NCI-H1417 (cell line): ENCODE measurements at places on chromosomes 5 and 9.

GRCh38 chr9:79312686-79313421 lies 258.9 kb upstream of the TLE4 start:
- DNase-seq: no peak

GRCh38 chr5:52825826-52826225 lies 38.1 kb downstream of the ITGA1 start:
- no peak for DNase-seq

DNA sequence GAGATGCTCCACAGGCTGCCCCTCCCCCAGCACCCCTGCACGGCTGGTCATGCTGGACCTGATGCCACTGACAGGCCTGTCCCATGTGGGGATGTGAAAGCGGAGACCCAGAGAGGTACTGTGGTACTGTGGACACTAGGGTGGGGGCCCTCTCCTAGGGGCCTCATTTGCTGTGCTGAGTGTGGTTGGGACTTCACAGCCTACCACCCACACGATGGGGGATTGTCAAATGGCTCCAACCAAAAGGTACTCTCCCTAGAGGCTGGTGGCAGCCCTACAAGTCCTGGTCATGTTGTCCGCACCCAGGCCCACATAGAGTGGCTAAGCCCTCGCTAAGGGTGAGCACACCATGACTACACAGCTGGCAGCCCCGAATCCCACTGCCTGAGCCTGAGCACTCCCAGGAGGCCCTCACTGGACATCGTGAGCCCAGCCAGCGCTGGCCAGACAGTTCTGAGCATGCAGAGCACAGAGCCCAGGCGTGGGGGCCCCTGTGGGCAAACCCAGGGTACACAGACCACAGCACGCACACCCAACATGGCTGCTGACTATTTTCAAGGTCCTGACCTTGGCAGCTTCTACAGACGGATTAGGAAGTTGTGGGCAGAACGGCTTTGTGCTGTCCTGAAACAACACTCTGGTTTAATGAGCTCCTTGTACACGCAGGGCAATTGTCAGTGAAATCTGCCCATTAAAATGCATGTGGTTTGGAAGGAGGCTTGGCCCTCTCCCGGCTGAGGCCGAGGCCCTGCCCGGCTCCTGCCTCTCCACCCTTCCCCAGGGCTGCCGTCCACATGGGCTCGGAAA lies 214.1 kb downstream of the HSPA4 start:
- no peak for DNase-seq

- DNase-seq: peak; percentile 46
These were observed 1.1 kb downstream of the VLDLR start for GRCh38 chr9:2622461-2623287.

- DNase-seq: peak; percentile 12
These were observed 252.1 kb downstream of the SMARCA2 start for GRCh38 chr9:2267181-2267745.

DNA sequence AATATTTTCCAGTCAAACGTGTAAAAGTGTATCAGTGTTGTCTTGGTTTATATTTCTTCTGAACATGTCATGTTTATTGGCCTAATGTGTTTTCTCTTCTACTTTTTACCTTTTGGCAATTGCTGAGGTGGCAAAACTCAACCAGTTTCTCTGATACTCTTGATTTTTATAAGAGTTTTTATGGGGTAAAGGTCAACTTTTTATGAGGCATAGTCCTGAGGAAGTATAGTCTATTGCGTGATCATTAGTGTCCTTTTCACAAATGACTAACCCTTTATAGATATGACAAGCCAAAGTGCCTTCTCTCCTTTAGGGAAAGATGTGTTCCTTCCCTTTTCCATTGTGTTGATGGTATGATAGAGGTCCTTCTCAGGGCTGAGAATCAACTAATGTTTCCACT lies 32.9 kb downstream of the OCLN start:
- DNase-seq: no peak

DNA sequence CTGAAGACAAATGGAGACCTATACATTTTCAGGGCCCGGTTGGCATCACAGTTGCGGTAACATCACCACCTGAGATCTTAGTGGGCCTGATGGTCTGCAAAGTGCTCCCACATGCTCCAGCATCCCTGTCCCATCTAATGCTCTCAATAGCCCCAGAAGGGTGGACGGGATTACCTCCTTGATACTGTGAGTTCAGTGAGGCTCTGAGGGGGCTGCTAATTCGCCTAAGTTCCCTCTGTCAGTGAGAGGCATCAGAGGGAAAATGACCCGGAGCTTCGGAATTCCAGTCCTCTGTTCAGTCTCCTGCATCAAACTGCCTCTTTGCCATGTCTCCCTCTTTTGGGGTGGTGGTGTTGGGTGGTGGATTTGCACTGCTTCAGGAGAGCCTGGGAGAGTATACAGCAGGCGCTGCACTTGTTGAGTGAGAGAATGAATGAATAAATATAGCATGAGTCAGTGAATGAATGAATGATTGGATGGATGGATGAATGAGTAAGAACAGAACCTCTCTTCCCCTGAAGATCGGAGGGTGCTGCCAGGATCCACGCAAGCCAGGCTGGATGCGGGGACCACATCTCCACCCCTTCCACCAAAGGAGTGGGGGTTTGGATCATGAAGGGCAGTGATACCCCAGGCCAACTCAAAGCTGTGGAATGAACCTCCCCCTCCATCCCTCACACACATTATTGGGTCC lies 141.0 kb downstream of the GABBR2 start:
- DNase-seq: no peak

- DNase-seq: no peak
These were observed 93.5 kb upstream of the NR3C1 start for GRCh38 chr5:143496943-143497342.

GRCh38 chr5:115335301-115335700 lies 38.8 kb upstream of the CCDC112 start:
- DNase-seq: no peak

GRCh38 chr9:126117631-126118030 lies 209.0 kb upstream of the MVB12B start:
- DNase-seq: no peak

DNA sequence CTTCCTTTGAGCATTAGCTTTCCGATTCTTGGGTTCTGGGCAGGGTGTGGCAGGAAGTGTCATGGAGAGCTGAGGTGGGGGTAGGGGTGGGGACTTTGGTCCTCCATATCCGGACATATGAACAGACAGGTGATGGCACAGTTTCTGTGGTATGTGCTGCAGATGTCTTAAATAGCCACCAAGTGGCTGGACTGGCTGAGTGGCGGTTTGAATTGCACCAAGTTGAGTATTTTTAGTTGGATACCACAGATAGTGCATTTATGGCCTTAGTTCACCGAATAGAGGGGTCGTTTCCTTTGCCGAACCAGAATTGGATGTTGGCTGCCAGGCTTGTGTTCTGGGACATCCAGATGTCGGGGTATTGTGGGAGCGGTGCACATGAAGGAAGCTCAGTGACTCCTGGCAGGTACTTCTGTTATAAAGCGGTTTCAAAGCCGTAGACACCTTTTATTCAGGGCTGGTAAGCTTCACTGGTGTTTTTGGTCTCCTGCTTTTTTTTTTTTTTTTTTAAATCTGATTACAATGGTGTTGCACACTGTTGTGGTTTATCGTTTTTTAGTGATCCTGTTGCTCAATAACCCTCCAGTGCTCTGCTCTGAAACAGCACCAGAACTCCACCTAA lies 15.1 kb upstream of the TNFAIP8 start:
- DNase-seq: no peak

- no peak for DNase-seq
These were observed 147.9 kb downstream of the PLPPR1 start for GRCh38 chr9:101176384-101176783.

DNA sequence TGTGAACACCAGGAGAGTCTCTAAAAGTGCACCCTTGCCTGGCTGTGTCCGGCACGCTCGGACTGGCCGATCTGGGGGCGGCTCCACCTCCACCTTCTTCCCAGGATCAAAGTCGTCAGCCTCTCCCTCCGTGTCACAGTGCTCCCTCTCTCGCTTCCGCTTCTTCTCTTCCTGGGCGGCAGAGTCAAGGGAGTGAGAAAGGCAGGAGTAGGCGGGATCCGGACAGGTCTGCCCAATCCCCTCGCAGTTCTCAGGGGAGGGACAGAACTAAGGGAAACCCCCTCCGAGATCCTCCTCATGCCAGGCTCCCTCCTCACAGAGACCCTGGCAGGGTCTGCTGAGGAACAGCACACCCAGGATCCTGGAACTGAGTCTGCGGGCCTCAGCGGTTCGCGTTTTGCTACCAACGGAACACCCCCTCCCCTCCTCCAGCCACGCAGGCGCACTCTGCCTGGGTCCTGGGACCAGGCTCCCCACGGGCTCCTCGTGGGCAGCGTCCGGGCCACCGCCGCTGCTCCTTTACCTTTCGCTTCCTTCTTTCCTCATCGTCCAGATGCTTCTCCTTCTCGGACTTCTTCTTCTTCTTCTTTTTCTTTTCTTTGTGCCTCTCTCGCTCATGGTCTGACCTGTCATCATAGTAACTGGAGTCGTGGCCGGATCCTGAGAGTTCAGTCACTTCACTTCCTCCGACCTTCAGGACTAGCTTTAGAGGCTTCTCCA lies 1.3 kb downstream of the BRD9 start:
- DNase-seq: no peak

DNA sequence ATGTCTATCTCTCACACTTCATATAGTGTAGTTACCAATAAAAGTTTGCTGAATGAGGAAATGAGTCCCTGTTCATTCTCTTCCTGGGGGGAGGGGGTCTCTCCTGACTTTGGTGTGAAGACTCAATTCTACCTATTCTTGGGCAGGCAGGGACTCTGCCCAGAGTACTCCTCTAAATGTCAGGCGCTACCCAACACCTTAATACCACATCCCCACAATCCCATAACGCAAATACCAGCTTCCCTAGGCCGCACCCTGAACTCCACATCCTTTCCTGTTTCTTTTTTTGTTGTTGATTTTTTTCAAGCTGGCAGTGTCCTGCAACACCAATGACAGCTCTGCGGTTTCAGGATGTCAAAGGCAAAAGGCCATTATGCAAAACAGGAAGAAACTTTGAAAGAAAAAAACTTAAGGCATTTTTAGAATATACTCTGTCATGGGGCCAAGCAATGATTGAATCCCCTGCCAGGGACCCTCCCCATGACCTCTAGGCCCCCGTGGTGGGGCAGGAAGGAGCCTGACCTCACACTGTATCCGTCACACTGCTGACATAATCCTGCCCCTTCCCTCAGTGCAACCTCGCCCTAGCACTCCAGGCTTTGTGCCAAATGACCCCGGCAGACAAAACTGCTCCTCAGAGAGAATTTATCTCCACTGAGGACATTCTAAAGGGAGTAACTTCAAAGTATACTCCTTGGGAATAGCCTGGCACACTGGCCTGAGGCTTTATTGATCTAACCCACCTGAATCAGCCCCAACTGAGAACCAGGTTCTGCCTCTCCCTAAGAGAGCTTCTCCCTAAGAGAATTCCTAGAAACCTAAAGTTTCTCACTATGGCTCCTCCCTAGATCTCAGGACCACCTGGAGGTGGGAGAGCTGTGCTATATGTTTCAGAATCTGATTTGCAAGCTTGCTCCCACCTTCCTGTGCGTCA lies 8.0 kb downstream of the B4GALT1 start:
- no peak for DNase-seq

DNA sequence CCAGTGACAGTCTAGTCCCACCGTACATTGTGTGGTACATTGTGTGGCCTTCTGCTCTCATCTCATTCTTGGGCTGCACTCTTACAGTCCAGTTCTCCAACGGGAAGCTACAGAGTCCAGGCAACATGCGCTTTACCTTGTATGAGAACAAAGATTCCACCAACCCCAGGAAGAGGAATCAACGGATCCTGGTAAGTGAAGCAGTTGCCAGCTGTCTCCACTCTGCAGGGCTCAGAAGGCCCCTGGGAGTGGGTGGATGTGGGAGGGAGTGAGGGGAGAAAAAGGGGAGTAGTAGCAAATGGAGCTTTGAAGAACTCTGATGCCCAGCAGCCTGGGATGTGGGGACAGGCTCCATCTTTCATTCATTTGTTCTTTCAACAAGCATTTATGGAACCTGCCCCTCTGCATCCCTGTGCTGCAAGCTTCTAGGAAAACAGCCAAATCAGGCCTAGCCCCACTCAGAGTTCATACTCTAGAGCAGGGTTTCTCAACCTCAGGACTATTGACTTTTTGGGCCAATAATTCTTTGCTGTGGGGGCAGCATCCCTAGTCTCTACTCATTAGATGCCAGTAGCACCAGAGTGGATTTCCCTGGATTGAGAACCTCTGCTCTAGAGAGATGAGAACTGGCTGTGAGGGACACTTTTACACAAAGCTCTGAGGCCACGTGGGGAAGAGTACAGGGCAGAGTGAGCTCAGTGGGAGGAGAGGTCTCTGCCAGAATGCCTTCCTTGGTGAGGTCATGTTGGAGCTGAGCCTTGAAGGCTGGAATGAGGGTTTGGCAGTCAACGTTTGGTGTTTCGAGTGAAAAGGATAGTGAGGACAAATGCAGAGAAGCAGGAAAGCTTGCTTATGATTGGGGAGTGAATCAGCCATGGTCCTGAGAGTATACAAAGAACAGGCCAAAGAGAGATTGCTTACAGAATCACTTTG lies 1.1 kb downstream of the POLR1E start:
- DNase-seq: peak; percentile 11

GRCh38 chr9:129838707-129839259 lies 3.5 kb downstream of the USP20 start:
- no peak for DNase-seq

DNA sequence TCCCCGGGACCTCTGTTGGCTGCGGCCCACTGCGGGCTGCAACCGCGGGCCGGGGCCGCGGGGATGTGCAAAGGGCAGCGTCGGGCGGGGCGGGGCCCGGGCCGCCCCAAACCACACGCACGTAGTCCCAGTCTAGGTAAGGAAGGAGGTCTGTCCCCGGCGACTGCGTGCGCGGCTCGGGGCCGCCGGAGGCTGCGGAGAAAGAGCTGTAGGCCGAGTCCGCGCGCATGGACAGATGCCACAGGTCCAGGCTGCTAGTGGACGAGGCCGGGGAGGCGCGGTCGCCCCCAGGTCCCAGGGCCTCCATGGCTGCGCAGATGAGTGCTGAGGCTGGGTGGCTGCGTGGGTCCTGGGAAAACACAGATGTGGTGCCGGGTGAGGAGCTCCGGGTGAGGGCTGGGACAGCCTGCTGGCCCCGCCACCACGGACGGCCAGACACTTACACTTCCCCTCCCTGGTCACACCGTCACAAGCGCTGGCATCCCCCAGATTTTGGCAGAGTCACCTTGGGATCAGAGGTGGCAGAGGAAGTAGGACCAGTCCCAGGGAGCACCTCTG lies 4.5 kb downstream of the SHROOM1 start:
- DNase-seq: no peak
